ENCODE measurements at places on chromosomes 5 and 9.
A peak's percentile ranks its signal among the peaks of the same experiment; 100 is the strongest.

DNA sequence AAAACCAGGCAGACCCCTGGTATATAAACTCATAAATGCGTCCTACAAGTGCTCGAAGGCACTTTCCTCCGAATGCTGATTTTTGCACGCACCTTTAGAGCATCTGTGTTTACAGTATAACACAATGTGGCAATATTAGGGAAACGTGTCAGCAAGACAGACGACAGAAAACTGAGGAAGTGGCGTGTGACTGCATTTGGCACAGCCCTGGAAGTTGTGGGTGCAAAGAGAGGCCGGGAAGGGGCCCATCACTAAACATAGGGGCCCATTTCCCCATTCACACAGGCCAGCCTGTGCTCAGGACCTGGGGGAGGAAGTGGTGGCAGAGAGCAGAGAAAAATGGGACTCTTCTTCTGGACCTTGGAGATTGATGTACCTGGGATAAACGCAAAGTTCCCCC is 48.2 kb downstream of the RASGEF1C start:
- no peak for DNase-seq

DNA sequence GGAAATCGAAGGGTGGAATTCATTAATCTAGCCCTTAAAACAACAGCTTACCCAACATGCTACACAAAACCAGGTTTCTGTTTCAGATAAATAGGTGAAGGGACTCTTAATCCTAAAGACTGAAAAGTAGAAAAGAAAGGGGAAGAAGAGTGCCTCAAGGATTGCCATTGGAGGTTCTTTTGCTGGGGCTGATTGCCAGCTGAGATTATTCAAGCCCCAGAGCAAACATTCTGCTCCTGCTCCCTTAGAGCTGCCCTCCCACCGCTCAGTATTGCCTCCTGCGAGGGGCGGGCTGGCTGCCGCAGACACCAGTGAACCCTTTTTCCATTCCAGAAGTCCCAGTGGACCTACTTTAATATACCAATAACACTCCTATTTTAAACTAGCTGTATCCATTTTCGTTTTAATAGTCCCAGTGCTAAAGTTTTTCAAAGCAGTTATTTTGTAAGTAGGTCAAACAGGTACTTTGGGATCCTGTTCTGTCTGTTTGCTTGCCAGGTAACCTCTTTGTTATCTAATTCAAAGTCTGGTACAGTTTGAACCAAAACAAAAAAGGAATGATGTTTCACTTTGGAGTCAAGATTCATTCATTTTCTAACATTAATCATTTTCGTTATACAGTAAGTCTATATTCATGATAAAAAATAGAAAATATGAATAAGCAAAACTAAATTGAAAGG is 38.6 kb downstream of the HMGCS1 start:
- peak; percentile 71 for DNase-seq

DNA sequence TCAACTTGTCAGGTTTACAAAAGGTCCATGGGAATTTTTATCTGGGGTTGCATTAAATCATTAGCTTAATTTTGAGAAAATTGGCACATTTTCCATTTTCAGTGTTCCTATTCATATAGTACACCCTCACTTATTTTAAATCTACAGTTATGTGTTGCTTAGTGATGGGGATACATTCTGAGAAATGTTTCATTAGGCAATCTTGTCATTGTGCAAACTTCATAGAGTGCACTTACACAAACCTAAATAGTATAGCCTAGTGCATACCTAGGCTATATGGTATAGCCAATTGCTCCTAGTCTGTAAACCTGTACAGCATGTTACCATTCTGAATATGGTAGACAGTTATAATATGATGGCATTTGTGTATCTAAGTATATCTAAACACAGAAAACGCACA is 19.8 kb upstream of the FAM151B start:
- no peak for DNase-seq

DNA sequence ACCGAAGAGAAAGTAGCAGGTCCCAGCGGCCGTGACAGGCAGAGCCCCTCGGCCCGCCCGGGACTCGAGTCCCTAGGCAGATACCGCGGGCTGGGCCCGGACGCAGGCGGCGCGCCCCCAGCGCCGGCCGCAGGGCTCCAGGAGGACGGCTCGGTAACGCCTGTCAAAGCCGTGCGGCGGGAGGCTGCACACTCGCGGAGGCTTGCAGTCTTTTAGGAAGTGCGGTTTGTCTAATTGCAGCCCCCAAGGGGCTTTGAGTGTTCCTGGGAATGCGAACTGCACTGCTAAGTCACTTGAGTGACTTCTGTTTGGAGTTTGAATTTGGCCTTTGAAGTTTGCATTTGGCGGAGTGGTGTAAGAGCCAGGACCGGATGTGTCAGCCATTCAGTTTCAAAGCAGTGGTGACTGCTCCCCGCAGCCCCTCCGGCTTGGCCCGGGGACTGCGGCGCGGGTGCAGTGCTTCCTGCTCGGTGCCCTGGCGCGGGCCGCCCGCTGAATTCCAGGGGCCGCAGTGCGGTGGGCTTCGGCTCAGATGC is 1.3 kb downstream of the MAP3K1 start:
- DNase-seq, result peak; percentile 62

- DNase-seq, result no peak
Measured at GRCh38 chr5:35683466-35683865, 65.8 kb downstream of the SPEF2 start.

DNA sequence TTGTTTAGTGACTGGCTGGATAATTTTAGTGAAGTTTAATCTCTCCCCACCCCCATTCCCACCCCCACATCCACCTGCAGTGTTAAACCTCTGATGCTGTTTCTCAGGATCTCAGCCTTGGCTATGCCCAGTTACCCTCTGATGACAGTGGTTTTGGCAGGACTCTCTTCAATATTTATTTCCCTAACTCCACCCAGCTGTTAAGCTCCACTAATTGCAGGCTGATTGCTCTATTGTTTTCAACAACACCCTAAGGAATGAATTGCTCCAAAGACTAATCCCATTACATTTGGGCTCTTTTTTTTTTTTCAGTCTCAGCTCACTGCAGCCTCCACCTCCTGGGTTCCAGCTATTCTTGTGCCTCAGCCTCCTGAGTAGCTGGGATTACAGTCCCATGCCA is 46.3 kb downstream of the PHAX start:
- DNase-seq, result no peak

Measured in thyroid gland (tissue), 4 donors.